KBM-7 (cell line): ENCODE measurements at places on chromosomes 2 and 18.

DNA sequence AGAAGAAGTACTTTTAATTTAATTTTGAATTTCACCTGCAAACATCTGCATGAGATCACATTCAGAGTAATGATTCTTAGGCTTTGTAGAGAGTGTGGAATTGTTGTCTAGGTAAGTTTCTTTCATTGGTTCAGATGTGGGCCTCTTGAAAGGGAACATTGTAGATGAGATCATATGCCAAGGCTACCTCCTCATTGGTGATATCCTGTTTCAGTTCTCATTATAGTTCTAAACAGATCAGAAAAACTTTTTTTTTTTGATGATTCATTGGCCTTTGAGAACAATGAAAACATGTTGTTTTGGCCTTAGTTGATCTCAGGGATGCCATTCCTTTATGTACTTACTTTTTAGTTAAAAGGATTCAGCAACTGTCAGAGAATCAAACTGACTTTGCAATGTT lies 44.5 kb downstream of the EML6 start:
- no peak for DNase-seq

DNA sequence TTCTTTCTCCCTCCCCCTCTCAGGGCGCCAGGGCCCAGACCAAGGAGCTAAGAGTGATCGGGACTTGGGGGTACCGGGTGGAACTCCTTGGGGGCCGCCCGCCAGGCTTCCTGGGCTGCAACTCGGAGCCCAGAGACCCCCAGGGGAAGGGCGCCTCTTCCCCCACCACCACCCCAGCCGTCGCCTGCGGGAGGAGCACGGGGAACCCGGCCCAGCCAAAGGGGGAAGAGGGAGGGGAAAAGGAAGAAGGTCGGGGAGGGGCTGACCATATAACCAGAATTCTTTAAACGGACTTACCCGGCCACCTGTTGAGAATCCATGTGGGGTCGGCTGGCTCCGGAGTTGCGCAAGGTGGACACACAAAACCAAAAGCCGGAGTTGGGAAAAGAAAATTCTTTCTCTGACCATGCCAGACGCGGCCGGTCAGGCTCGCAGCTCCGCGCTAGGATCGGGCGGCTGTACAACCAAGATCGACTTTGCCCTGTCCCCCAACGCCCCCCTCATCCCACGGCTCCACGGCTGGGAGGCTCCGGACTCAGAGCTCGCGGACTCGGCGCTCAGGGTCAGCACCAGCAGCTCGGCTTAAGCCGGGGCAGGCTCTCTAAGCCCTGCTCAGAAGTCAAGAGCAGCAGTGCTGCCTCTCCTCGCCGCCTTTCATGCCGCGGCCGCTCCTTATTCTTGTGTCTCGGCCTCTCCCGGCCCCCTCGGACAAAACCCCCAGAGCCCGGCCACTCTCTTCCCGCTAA lies 6.3 kb upstream of the SIX3 start:
- peak; percentile 84 for DNase-seq

- no peak for DNase-seq
These were observed 266.3 kb downstream of the SATB2 start for GRCh38 chr2:199191461-199191860.

DNA sequence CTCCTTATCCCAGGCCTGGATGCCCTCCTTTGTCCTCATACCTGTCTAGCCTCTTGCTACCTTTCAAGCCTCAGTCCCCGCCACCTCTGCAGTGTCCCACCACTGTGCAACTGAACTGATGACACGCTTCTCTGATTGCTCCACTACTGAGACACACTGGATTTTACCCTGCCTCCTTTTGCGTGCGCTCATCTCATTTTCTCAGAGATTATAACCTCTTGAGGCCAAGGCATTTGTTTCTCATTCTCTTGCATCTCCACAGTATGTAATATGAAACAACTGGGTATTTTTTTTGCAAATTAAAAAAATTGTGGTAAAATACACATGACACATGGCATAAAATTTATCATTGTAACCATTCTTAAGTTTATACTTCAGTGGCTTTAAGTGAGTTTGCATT lies 95.4 kb downstream of the PRKCE start:
- DNase-seq: no peak

DNA sequence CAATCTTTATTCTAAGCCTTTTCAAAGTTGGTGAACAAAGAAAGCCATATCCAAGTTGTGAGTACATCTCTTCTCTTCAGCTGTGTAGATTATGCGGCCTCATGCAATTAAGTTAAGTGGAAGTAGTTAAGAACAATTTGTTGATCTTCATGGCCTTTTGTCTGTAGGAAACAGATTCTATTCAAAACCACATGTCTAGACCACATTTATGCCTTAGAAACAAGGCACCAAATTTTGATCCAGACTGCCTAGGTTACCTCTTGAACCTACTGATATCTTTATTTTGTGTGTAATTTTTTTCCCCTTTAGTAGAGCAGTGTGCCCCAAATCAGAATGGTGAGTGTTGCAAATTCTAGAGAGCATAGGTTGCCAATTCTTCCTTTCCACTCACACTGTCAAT lies 101.6 kb upstream of the CERS6 start:
- peak; percentile 51 for DNase-seq

- DNase-seq: no peak
These were observed 109.0 kb downstream of the COL6A3 start for GRCh38 chr2:237304763-237305514.

GRCh38 chr2:61970807-61971556 lies 65.5 kb downstream of the COMMD1 start:
- DNase-seq: no peak

DNA sequence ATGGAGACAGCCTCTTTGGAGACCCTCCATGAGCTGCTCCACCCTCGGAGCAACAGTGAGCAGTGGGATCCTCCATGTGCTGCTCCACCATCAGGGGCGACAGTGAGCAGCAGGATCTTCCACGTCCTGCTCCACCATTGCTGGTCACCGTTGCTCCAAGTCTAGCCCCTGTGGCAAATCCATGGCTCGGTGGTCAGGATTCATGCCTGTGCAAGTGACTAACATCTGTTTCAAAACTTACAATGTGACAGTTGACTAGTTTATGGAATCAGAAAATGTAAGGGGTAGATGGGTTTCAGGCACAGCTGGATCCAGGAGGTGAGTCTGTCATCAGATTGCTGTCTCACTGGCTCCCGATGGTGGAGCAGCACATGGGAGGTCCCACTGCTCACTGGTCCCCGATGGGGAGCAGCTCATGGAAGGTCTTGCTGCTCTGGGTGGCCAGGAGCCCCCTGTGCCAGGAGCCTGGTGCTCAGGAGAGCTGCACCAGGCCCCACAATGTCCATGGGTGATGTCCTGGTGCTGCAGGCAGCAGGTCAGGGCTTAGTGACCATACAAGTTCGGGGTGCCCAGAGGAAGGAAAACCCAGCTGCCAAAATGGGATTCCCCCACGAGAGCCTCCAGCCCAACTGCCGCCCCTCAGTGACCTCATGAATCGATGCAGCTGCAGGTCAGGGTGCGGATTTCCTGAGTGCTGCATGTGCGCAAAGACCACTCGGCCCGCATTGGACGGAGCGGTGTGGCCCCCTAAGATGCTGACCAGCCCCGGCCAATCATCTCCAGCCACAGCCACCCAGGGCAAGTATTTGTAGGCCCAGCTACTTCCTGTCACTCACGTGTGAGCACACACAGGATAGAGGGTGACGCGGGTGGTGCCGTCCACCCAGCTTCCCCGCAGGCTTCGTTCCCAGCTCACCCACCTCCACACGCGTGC lies 116.5 kb upstream of the OTOS start:
- DNase-seq: no peak

- no peak for DNase-seq
These were observed 65.0 kb downstream of the NOL4 start for GRCh38 chr18:34159691-34160185.

DNA sequence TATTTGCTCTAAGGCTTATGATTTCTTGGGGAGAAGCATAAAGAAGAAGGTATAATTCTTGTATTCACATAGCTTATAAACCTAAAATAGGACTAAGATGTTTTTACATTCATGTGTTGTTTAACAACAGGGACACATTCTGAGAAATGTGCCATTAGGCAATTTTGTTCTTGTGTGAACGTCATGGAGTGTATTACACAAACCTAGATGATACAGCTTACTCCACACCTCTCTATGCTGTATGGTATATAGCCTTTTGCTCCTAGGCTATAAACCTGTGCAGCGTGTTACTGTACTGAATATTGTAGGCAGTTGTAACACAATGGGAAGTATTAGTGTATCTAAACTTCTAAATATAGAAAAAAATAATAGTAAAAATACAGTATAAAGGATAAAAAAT lies 92.1 kb downstream of the PHLPP1 start:
- DNase-seq: no peak

GRCh38 chr2:206002440-206002839 lies 83.5 kb downstream of the INO80D start:
- DNase-seq: no peak

- DNase-seq: no peak
These were observed 5.5 kb upstream of the HNRNPA3 start for GRCh38 chr2:177207101-177207500.

DNA sequence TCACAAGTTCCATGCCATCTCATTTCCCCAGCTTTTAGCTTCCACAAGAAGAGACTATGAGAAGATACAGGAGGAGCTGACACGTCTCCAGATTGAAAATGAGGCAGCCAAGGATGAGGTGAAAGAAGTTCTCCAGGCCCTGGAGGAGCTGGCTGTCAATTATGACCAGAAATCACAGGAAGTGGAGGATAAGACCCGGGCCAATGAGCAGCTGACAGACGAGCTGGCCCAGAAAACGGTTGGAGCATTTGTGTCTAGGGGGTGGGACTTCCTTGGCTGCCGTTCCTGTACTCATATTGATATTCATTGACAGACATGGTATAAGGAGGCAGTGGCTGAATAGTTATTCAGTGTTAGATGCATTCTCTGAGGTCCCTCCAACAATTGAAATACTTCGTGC lies 57.2 kb upstream of the LYPD6B start:
- no peak for DNase-seq

DNA sequence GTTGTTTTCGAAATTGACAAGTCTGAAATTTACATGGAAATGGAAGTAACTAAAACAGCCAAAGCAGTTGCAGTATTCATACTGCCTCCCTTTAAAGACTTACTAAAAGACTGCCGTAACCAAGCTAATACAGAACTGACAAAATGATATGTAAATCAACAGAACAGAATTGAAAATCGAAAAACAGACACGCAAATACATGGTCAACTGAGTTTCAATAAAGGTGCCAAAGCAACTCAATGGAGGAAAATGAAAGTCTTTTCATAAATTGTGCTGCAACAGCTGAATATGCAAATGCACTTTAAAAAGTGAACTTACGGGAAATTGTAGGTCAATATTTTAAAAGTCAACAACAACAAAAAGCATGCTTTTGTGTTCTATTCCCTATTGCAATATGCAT lies 34.2 kb downstream of the TMEM131 start:
- DNase-seq: no peak

DNA sequence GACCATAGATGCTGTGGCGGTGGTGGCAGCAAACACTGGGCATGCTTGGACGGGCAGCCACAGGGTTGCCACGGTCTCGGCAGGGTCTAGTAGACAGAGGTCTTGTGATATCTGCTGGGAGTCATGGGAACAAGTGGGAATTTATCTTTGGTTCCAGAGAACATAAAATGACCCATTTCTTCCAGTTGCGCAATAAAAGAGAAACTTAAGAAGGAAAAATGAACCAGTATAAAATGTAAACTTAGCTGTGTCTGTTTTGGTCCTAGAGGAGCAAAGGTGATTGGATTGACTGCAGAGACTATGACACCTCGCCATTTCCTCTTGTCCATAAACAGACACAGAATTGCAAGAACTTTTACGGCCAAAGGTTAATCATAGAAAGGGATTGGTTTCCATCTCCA lies 132.6 kb upstream of the RBBP8 start:
- DNase-seq: no peak

DNA sequence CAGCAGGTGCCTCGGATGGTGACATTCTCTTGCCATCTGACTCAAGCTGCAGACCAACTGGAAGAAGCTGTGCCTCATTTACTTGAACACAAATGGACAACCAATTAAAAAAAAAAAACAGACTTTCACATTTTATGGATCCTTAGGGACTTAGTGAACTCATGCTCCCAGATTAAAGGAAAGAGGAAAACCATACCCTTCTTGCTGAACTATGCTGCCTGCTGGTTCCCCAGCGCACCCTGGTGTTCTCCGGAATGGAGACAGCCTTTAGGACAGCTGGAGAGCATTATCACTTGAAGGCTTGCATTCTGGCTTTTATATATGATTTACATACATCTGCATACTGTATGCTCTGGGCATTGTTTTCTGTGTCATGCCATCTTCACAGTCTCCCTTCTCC lies 370.7 kb downstream of the SLC4A3 start:
- no peak for DNase-seq

GRCh38 chr2:182018218-182018617 lies 32.6 kb downstream of the PPP1R1C start:
- no peak for DNase-seq

GRCh38 chr18:74333091-74333490 lies 17.5 kb downstream of the C18orf63 start:
- no peak for DNase-seq

- DNase-seq: no peak
These were observed 184.1 kb upstream of the GLI2 start for GRCh38 chr2:120551522-120551921.

- DNase-seq: peak; percentile 70
These were observed 36.5 kb downstream of the COLEC12 start for GRCh38 chr18:463827-464541.

DNA sequence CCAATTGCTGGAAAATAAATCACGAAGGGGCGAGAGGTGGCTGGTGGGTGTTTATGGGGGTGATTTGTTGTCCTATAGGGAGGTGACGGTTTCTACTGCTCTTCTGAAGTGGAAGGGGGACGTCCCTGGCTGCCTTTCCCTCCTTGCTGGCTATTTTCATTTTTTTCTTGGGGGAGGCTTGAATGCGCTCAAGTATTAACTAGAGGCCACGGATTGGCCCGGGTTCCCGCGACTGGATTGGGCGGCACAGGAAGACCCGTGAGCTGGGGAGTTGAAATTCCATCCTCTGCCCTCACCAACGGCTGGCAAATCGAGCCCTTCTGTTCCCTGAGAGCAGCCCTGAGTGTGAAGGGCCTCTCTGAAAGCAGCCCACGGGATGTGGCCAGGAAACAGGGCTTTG lies 176.5 kb upstream of the SPRED2 start:
- DNase-seq: no peak

- DNase-seq: no peak
These were observed 121.6 kb downstream of the PLCL1 start for GRCh38 chr2:197925976-197926375.

DNA sequence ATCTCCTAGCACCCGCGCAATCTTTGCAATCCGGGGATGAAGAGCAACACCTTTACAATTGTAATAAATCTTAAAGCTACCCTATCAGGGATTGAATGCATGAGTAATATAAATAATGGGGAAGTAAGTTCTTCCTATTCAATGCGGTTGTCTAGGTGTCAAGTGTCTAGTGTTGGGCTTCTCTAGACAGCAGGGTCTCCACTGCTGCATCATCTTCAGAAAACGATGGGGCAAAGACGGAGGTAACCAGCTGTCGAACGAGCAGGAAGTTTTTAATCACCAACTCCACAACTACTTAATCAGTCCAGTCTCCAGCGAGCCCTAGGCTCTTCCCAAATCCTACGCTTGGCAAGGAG lies 573 bp downstream of the STAM2 start:
- no peak for DNase-seq

DNA sequence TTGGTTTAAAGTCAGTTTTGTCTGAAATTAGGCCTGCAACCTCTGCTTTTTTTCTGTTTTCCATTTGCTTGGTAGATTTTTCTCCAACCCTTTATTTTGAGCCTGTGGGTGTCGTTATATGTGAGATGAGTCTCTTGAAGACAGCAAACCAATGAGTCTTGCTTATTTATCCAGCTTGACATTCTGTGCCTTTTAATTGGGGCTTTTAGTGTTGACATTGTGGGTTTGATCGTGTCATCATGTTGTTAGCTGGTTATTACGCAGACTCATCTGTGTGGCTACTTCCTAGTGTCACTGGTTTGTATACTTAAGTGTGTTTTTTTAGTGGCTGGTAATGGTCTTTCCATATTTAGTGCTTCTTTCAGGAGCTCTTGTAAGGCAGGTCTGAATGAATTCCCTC lies 18.8 kb downstream of the TMEM87B start:
- no peak for DNase-seq
